AG10803 (cell line): ENCODE measurements at places on chromosomes 11 and 22.
A peak's percentile ranks its signal among the peaks of the same experiment; 100 is the strongest.

- no peak for DNase-seq
Observed at GRCh38 chr11:1102221-1102971, 27.7 kb downstream of the MUC2 start.

GRCh38 chr11:117724104-117724503 is 72.9 kb downstream of the DSCAML1 start:
- DNase-seq: no peak

DNA sequence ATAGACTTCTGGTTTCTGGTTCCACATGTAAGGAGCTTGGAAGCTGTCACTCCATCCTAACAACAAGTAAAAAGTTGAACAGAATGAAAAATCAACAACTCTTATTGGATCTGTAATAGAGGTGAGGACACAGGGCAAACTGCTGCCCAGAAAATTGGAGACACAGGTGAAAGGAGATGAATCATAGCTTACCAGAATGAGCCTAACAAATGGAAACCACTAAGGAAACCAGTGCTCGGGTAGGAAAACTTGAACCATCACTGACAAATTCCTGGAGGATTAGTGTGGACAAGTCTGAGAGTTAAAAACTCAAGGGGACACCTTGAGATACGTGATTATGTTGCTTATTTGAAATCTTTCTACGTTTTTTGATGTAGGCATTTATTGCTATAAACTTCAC is 52.1 kb downstream of the GDPD4 start:
- DNase-seq: no peak

- no peak for DNase-seq
Observed at GRCh38 chr22:16603448-16603768, 10.8 kb upstream of the CCT8L2 start.

DNA sequence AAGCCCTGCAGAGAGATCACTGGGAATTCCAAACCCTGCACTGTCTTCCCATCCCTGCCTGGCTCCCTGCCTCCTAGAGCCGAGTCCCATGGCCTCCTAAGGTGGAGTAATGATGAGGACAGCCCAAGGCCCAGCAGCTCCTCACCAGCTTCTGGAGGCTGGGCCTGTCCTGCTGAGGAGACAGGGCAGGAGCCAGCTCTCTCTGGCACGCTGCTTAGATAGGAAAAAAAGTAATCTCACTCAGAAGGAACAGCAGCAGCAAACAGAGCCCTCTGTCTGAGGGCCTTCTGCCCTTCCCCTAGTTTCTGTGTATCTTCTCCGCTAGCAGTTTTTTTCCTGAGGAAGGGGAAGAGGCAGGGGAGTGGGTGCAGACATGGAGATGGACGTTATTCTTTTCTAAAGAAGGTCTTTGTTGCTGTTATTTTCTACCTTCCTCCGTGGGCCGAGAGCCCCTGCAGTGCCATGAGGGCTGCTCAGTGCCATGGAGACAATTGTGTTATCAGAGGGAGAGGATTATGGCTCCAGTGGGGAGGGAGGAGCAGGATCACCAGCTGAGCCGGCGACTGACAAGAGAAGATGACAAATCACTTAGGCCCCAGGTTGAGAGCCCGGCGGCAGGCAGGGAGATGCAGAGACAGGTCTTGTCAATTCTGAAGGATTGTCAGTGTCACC is 315.3 kb downstream of the BUD13 start:
- no peak for DNase-seq

DNA sequence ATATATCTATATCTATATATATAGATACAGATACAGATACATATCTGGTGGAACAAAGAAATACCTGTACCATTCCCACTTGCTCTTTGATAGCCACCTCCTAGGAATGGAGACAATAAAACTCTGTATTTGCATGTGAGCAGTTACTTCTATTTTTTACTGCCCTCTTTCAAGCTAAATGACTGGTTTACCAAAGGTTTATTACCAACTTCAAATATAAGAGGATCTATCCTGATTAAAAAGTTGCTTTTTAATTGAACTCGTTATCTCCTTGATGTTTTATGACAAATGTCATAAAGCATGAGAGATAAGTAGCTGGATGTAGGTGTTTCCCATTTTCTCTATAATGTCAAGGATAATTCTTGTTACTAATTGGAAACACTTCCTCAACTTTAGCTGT is 21.7 kb upstream of the GRIK4 start:
- DNase-seq: no peak

DNA sequence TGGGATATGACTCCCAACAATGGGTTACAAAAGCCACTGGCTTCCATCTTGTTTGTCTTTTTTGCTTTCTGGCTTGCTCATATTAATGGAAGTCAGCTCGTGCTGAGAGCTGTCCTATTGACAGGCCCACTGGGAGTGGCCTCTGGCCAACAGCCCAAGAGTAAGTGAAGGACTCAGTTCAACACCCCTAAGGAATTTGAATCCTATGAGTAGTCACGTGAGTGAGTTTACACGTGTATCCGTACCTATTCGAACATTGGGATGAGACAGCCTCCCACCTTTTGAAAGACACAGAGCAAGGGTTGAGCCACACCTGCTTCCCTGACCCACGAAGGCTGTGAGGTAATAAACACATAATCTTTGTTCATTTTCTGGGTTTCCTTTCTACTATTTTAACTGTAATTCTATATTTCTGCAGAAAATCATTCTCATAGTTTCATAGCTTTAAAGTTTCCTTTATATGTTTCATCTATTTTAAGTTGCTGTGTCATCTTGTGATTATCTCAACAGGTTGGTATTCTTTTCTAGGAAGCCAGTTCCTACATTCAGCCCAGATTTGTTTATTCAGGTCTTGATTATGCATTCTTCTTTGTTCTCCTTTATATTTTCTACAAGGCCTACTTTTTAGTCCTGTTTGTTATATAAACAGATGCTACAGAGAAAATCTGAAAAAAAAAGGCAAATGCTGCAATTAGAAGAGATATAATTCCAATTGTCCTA is 802.3 kb downstream of the CNTN5 start:
- no peak for DNase-seq

- peak; percentile 33 for DNase-seq
Observed at GRCh38 chr11:80970037-80970436, 1529.2 kb upstream of the TENM4 start.

GRCh38 chr11:61714316-61714715 is 34.1 kb downstream of the DAGLA start:
- no peak for DNase-seq

DNA sequence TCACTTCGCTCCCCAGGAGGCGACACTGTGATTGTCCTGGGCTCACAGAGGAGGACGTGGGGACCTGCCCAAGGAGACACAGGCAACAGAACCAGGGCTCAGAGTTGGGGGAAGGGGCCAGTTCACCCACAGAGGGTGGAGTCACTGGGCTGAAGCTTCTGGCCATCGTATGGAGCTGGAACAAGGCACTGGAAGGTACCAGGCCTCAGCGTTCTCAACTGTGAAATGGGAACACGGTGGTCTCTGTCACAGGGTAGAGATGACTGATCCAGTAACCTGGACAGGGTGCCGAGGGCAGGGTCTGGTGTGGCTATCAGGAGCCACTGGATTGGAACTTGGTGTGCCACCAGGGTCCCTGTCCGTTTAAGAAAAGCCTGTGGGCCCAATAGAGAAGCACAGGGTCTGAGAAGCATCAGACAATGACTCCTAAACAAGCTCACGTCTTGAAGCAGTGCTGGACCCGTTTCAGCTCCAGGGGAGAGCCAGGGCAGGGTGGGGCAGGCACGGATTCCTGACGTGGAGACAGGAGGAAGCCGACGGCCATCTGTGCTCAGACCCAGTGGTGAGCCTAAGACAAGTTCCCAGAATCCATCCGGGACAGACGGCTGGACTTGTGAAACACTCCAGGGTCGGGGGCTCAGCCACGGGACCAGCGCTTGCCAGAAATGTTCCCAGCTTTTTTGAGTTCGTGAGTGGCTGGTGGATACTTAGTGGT is 25.0 kb upstream of the KCNQ1OT1 start:
- DNase-seq: peak; percentile 18

GRCh38 chr22:43313890-43314474 is 29.2 kb downstream of the SCUBE1 start:
- no peak for DNase-seq

DNA sequence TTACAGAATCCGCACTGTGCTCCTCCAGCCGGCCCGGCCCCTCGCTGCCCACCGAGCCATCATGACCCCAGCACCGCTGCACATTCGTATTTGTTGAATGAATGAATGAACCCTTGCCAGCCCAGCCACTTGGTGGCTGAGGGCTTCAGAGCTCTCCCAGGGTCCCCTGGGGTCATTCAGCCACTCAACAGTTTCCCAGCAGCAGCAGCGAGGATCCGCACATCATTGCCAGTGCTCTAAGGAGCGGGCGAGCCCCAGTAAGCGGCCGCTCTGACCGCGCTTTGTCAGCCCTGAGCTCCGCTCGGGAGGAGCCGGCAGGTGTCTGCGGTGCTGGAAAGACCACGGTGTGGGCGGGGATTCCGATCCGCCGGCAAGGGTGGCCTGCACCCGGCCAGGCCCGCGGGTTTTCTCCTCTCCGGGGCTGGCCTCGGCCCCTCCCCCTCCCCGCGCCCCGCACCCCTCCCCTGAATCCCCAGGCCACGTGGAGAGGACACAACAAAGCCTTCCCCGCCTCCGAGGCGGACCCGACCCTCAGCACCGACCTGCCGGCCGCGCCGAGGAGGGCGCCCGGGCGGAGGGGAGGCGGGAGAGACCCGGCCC is 563 bp downstream of the BID start:
- no peak for DNase-seq

DNA sequence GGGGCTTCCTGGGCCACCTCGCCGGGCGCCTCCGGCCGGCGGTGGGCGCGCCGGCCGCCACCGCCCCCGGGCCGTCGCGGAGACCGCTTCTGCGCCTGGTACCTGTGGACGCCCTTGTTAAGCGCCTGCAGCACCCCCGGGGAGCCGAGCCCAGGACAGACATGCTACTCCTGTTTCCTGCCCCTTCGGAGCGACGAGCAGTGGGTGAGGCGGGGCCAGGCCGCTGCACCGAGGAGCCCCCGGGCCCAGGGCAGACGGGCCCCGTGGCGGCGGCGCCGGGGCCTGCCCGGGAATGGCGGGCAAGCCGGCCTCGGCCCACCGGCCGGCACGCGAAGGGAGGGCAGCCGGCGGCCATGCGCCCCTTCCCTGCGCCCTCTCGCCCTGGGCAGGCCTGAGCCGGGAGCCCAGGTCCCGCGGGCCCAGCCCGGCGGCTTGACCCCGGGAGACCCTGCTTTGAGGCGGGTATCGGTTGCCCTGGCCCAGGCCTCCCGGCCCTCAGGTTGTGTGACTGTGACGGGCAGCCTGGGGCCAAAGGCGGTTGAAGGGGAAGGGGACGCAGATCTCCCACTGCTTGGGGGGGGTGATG is 789 bp upstream of the KDM2A start:
- DNase-seq: peak; percentile 27

- no peak for DNase-seq
Observed at GRCh38 chr11:1523779-1524178, 37.2 kb upstream of the MOB2 start.

GRCh38 chr22:24146791-24147353 is 34.4 kb upstream of the SUSD2 start:
- DNase-seq: peak; percentile 88

DNA sequence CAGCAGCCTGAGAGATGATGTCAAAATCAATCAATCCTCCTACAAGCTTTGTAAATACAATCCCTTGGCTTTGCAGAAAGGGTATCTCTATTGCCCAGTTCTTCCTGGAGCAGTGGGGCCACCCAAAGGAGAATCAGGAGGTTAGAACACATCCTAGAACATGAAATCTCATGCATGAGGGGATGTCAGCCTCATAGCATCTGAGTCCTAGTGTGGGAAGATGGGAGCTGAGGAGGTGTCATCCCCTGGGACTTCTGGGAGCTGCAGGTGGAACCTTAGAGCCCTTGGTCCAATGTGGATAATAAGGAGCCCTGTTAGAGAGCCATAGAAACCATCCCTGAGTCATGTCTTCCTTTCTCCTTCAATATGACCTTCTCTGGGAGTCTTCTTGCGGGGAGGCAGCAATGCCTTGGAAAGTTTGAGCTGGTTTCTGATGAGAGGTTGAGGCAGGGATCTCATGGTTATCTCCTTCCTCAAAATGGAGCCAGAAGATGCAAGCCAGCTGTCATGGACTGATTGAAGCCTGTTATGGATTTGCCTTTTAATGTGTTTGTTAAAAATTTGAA is 74.8 kb downstream of the BDNF start:
- DNase-seq: no peak

DNA sequence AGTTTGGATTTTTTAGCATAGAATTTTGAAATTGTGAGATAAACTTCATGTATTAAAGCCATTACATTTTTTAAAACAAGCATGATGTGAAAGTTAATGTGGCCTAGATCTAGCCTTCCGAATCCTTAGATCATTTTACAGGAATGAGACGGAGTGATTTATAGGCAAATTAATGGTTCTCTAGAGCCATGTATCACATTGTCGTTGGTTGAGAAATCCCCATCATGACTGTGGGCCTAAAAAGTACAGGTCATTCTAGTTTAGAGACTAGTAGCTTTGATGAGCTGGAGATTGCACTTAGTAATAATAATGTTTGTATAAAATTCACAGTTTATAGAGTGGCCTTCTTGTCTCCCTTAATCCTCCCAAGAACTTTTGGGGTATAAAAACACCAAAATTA is 7.1 kb downstream of the EWSR1 start:
- no peak for DNase-seq

DNA sequence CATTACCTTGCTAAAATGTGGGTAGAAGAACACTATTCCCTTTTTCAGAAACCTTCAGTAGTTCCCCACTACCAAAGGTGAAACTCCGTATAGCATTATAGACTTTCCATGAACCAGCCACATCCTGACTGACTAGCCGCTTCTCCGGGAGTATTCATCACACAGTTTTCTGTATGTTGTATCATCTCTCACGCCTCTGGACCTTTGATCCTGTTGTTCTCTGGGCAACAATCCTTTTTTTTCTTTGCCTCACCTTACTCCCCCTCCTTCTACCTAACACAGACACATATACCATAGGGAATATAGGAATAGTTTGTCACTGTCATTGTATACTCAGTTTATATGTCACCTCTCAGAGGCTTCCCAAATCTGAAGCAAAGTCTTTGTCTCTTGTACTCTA is 20.8 kb downstream of the ZC3H12C start:
- no peak for DNase-seq

DNA sequence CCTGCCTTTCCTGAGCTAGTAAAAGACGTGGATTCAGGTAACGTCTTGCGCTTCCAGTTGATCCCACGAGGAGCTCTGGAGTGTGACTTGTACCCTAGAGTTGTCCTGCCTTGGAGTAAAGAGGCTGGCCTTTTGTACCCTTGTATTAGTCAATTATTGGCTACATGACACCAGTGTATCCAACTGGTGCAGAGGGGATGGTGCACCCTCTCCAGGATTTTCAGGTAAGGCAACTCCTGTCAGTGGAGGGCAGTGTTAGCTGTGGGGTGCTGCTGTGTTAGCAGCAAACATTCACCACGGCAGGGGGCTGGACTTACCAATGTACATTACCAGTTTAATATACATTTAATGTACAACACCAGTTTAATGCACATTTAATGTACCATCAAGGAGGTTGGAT is 233.5 kb downstream of the MIAT start:
- no peak for DNase-seq

- no peak for DNase-seq
Observed at GRCh38 chr11:2355000-2355644, 22.0 kb upstream of the CD81 start.
